ENCODE measurements at places on chromosomes 6 and 20.

DNA sequence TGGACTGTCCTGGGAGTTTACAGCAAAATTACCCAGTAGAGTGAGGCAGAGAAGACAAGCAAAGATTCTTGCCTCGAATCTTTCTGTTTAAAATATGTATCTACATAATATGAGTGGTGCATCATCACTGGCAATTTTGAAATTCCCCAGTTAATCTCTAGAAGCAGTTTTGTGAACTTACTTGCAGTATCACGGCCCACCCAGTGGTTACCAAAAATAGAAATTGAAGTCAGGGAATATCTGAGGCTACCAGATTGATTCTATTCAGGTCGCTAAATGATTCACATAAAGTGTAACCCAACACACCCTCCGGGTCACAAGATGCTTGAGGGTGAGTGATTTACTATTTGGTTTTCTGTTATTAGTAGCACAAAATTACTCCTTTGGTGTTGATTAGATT, 111.9 kb downstream of the PPP1R14C start:
- DNase-seq = no peak

- DNase-seq = no peak
These were observed 118.4 kb upstream of the RUNX2 start for GRCh38 chr6:45209762-45210161.

- DNase-seq = no peak
These were observed 4.6 kb downstream of the NPBWR2 start for GRCh38 chr20:64102647-64103354.

DNA sequence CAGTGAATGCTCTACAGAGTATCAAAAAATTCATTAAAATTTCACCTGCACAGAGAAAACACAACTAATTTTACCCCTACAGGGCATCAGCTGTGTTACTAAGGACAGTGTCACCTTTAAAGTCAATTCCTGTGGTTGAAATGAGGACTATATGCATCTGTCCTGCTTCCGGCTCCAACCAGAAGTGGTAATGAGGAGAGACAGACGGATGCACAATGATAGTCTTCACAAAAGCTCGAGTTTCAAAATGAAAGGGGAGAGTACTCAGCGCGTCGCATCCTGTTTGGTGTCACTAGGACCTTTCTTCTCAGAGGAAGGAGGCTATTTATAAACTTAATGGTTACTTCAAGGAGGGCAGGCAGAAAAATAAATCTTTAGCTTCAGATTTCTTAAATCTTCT, 86.5 kb downstream of the LYRM4 start:
- peak; percentile 16 for DNase-seq

DNA sequence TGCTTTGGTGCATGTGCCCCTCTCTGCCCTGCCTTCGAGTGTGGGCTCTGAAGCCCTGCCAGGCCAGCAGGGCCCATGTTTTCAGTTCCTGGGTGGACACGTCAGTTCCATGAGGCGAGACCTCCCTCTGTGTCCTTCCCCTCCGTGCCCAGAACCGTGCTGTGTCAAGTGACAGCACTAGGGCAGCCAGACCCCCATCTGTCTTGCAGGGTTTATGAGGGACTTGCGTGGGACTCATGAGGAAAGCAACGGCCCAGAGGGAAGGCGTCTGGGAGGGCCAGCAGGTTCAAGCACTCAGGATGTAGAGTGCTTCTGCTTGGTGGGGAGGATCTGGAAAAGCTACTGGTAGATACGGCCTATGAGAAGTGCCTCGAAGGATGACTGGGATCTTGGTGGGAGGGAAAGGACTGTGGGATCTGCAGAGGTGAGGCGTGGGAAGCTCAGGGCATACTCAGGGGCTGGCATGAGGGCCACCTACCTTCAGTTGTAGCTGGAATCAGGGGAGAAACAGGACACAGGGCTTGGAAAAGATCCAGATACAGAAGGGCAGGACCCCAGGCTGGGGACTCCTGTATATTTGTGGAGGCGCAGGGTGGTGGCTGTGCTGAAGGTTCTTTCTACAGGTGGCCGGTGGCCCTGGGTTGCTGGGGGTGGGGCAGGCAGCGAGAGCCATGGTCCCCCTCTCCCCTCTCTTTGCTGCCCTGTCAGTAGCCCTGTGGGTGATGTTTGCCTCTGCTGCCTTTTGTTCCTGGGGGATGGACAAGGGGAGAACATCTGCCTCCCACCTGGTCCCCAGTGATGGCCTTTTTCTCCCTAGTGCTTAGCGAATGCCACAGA, 5.5 kb downstream of the NPEPL1 start:
- no peak for DNase-seq

- no peak for DNase-seq
These were observed 178.2 kb upstream of the CST7 start for GRCh38 chr20:24770628-24771541.

GRCh38 chr6:5079692-5080091, 5.4 kb upstream of the PPP1R3G start:
- no peak for DNase-seq

Measured in activated CD4-positive, CD25-positive, alpha-beta regulatory T cell (primary cell).